ENCODE measurements at places on chromosomes 3 and 15.

GRCh38 chr15:59999612-60000112 is 4.4 kb upstream of the FOXB1 start:
- DNase-seq: no peak

DNA sequence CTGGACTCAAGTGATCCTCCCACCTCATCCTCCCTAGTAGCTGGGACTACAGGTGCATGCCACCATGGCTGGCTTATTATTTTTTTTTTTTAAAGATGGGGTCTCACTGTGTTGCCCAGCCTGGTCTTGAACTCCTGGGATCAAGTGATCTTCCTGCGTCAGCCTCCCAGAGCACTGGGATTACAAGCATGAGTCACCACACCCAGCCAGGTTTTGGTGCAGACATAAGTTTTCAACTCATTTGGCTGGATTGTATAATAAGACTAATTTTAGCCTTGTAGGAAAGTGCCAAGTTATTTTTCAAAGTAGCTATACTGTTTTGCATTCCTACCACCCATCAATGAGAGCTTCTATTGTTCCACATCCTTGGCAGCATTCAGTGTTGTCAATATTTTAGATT is 32.1 kb downstream of the BUB1B start:
- DNase-seq: no peak

DNA sequence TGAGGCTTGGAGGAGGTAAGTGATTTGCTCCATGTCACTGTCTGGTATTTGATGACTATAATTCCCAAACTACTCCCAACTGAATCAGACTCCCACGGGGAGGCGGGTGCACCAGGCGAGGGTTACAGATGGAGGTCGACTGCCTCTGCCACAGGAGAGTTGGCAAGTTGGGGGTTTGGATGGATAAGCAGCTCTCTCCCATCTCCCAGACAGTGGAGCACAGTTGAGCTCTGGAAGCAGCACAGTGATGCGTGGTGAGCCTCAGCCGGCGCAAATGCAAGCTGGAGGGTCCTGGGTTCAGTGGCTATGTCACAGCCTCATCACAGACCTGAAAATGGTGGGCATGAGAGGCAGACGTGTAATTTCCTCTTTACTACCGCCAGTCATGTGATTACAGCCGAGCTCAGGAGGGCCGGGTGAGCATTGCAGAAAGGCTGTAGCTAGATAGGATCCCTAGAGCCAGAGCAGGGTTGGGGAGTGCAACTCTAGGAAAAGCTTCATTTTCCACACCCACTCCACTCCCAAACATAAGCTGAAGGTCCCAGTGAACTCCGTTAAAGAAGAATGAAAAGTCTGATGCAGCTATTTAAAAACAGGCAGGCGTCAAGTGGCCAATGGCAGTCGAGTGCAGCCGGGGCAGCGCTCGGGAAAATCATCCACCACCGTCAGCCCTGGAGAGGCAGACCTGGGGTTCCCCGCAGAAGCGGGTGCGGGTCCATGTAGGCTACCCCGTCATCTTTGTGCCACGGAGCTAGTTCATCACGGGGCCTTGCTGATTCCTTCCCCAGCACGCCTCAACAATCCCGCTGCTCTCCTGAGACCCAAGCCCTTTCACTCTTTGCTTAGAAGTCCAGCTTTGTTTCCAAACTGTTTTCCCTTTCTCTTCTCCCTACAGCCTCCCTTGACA is 33.3 kb upstream of the VPS8 start:
- DNase-seq: no peak

- no peak for DNase-seq
Observed at GRCh38 chr3:114841515-114841914, 305.6 kb downstream of the ZBTB20 start.

DNA sequence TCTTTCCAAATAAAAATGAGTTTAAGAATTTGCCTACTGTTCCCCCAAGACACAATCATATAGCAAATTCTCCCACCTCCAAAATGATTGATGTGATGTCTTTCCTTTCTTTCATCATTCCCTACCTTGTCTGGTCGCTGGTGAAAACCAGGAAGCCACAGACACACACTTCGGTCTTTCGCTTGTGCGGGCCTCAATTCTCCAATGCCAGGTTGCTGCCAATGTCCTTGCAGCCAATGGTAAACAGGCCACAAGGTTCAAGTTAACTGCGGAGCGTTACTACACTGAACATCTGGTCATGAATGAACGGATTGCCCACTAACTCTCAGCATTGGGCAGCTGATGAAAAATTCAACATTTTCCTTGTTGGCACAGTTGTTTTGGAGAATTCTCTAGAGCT is 192.2 kb downstream of the FOXP1 start:
- no peak for DNase-seq

- DNase-seq: no peak
Observed at GRCh38 chr3:23876923-23877322, 39.9 kb downstream of the NKIRAS1 start.

DNA sequence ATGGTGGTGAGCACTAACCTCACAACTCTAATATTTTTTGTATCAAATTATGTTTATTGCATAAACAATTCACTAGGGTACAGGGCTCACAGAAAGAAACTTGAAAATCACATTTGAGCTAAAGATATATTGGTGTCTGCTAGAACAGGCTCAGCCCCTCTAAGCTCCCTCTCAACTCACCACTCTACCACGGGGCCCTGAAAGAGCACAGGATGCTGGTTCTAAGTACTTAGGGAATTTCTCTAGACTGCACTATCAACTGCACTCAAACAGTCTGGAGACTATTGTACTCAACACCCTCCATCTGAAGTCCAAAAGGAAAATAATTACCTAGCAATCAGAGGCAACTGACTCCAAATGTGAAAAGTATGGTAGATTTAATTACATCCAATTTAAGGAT is 98.7 kb upstream of the STRIT1 start:
- DNase-seq: no peak

- DNase-seq: no peak
Observed at GRCh38 chr3:64830681-64831080, 142.9 kb upstream of the ADAMTS9 start.

GRCh38 chr3:126954141-126954842 is 28.6 kb upstream of the PLXNA1 start:
- DNase-seq: no peak

DNA sequence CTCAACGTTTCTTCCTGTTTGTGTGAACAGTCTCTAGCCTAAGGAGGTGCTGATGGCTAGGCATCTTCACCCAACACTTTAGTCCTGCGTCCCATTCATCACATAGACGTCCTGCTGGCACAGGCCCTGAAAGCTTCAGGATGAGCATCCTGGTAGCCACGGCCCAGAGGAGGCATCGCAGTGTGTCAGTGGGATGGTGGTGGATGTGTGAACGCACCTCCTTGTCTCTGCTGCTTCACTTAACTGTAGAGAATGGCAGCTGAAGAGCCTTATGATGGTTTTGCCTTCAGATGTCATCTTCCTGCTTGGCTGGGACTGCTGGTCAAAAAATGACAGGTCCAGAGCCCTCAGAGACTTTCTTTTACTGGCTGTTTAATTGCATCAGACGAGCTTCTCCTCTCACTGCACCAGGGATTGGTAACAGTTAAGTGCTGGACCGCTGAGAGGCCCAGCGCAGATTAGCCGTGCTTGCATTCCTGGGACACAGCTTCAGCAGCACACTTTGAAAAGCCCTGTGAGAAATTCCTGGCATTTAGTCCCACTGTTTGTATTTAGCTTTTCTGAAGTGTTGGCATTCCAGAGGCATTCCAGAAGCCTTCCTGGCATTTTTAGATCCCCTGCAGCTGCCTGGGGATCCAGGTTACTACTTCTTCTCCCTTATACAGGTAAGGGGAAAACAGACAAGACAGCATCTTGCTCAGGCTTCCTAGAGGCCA is 132.4 kb upstream of the PLXNA1 start:
- DNase-seq: no peak

- no peak for DNase-seq
Observed at GRCh38 chr15:29870495-29871151, 48.4 kb upstream of the TJP1 start.

DNA sequence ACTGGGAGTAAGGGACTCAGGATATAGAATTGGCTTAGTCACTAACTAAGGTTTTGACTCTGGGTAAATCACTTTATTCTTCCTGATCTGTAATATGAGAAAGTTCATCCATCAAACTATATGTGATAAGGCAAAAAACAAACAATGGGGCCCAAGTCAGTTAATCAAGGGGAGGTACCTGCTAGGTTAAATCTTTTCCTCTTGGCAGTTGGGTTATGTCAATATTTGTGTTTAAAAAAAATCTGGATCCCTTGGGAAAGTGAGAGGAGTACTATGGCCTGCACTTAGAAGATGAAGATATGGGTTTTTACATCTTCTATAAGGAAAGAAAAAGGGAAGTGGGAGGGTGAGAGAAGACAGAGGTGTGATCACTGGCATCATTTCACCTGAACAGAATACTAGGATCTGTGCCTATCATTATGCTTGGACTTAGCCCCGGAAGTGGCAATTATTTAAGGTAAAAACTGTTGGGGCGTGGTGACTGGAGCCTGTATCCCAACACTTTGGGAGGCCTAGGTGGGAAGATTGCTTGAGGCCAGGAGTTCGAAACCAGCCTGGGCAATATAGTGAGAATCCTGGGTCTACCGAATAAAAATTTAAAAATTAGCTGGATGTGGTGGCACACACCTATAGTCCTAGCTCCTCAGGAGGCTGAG is 2.8 kb upstream of the SLC28A2 start:
- no peak for DNase-seq

DNA sequence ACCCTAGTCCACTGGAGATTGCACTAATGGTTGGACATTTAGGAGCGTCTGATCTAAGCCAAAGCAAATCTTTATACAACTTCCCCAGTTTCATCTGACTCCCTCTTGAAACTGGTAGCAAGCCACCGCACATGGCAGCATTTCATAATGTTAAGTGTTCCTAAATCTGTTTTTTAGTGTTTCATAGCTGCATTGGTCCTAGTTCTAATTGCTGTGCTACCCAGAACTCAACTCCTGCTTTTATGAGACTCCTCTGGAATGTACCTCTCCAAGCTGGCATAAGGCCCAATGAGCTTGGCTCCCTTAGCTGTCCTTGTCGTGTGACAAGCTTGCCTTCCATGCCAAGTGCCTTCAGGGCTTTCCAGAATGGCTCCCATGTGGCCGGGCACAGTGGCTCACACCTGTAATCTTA is 65.3 kb upstream of the FLNB start:
- DNase-seq: no peak

All from T-cell (primary cell).